ENCODE measurements at places on chromosomes 6 and 20. TPM values are rescaled to one million over a fixed set of nuclear protein-coding genes. Genes with fewer than 3 reads are reported as not detected.

TPBG gene
- 34.7 TPM for total RNA-seq

DNA sequence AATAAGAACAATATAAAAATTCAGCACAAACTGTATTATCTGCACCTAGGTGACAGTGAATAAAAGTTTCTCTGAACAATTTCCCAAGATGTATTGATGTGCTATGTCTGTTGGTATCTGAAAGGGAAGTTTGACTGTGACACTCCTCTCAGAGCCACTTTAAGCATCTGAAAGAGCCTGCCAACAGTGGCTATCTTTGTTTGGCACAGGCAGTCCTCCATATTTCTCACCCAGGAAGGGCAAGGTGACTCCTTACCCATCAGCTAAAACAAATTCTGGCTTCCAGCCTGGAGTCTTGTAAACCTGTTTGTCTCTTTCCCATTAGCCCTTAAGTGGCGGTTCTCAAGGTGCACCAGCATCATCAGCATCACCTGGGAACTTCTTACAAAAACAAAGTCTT, 122.4 kb upstream of the VGLL2 start:
- no peaks in the 10 kb centered on the region for H3K4me1 ChIP-seq
- no peaks in the 10 kb centered on the region for H3K27me3 ChIP-seq
- H3K4me3 ChIP-seq, result no peak overlapping the region
- DNase-seq, result no peak

DNA sequence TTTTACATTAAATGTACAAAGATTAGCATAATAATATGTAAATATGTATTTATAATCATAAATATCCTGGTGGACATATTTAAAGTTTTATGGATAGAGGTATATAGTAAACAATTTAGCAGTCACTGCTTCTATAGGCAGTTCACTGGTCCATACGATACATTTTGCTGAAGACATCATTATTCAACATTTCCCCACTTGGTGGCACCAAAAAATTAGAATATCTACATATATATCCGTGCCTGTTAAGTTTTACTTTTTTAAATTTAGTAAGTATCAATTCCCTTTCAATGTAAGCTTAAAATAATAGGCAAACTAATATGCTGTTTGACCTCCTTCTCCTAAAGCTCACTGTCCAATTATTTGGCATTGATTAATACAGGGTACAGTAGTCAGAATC, 64.2 kb downstream of the LMBRD1 start:
- no peak overlapping the region for H3K4me3 ChIP-seq
- DNase-seq, result no peak
- no peaks in the 10 kb centered on the region for H3K36me3 ChIP-seq
- H3K27ac ChIP-seq, result no peak overlapping the region
- no peaks in the 10 kb centered on the region for H3K27me3 ChIP-seq

FHL5 gene
- 4.6 TPM for total RNA-seq

GRCh38 chr6:167113047-167113754, 9.7 kb upstream of the CCR6 start:
- peaks cover 4% of the 10 kb centered on the region for H3K4me1 ChIP-seq
- no peak overlapping the region for H3K4me3 ChIP-seq
- DNase-seq, result no peak
- no peak overlapping the region for H3K27ac ChIP-seq
- H3K27me3 ChIP-seq, result no peaks in the 10 kb centered on the region

DNA sequence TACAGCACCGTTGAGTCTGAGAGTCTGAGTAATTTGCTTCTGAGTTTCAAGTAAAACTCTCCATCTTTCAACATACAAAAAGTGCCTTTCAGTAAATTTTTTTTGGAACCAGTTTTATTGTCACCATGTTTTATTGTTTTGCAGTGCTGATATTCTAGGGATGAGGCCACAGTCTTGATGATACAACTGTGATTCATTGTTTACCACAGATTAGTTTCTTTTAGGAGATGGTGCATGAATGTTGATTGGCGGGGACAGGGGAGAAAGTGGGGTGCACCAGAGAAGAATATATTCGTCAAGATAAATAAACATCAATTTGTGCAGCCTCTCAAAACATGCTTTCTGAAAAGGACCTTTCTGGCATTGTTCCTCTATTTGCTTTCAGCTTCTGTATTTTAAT, 109.0 kb downstream of the MCHR2 start:
- H3K4me1 ChIP-seq, result no peaks in the 10 kb centered on the region
- H3K4me3 ChIP-seq, result no peak overlapping the region
- H3K36me3 ChIP-seq, result no peaks in the 10 kb centered on the region
- DNase-seq, result no peak

DNA sequence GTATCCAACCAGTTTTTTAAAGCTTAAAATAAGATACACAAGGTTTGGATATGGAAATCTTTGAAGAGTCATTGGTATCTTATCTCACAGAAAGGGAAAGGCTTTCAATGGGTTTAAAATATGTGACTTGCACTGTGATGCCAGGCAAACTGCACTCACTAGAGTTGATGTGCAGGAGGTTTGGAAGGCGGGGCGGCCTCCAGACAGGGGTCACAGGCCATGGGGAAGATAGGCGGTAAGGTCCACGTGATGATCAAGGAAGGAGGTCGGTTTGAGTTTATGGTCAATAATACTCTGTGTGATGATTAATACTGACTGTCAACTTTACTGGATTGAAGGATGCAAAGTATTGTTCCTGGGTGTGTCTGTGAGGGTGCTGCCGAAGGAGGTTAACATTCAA, 9.5 kb upstream of the RAMACL start:
- no peaks in the 10 kb centered on the region for H3K4me1 ChIP-seq
- H3K27ac ChIP-seq, result no peak overlapping the region
- H3K27me3 ChIP-seq, result no peaks in the 10 kb centered on the region
- H3K36me3 ChIP-seq, result no peaks in the 10 kb centered on the region
- no peak for DNase-seq

FILIP1 gene
- 1.1 TPM for total RNA-seq

DNA sequence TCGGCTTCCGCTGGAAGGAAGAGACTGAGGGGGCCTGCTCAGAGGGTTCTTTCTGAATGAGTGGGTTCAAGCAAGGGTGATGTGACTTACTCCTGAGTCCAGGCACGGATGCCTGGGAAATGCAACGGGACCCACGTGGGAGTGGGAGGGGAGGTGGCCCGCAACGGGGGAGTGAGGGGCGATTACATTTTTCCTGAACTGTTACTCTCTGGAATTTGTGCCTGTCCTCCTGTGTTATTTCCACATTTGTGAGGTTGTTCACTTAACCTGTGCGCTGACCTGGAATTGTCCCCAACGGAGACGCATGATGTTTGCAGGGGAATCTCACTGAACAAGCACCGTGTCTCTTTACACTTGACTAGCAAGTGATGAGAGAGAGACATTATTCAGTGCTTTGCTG, 209.4 kb downstream of the CDH4 start:
- DNase-seq, result no peak
- no peaks in the 10 kb centered on the region for H3K27me3 ChIP-seq
- no peaks in the 10 kb centered on the region for H3K36me3 ChIP-seq
- H3K4me3 ChIP-seq, result no peak overlapping the region
- H3K27ac ChIP-seq, result no peak overlapping the region

NRSN2 gene
- total RNA-seq, result 43.2 TPM

MMS22L gene
- total RNA-seq, result 7.8 TPM

SLC25A27 gene
- total RNA-seq, result 21.0 TPM

GRCh38 chr20:32205843-32206759, 1.4 kb downstream of the PLAGL2 start:
- H3K27me3 ChIP-seq, result no peaks in the 10 kb centered on the region
- H3K27ac ChIP-seq, result peak overlapping the region; percentile 4
- no peak for DNase-seq
- H3K36me3 ChIP-seq, result no peaks in the 10 kb centered on the region
- peak overlapping the region; percentile 91 for H3K4me3 ChIP-seq

GRCh38 chr6:149445573-149445972, 39.2 kb downstream of the ZC3H12D start:
- DNase-seq, result no peak
- H3K27me3 ChIP-seq, result no peaks in the 10 kb centered on the region
- H3K36me3 ChIP-seq, result no peaks in the 10 kb centered on the region
- peaks cover 6% of the 10 kb centered on the region for H3K4me1 ChIP-seq

HMGCLL1 gene
- 0.67 TPM for total RNA-seq

DNA sequence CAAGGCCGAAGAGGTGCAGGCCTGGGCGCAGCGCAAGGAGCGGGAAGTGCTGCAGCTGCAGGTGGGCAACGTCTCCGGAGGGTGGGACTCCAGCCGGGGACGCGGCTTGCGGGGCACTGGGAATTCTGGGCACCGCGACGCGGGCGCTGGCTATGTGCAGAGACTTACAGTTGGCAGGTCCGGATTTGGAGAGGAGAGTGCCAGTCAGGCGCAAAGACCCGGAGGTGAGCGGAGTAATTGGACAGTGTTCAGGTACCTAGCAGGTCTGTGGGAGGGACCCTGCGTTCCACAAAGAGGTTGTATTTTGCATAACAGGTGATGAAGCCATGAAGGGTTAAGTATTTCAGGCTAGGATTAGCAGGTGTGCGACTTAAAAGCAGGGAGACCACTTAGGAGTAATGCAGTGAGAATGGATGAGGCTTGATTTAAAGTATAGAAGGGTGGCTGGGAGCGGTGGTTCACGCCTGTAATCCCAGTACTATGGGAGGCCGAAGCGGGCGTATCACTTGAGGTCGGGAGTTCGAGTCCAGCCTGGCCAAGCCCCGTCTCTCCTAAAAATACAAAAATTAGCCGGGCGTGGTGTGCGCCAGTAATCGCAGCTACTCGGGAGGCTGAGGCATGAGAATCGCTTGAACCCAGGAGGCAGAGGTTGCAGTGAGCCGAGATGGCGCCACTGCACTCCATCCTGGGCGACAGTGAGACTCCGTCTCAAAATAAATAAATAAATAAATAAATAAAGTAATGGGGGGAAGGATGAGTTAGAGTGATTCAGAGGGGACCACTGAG, 1.0 kb downstream of the MRPS26 start:
- no peak for DNase-seq
- H3K4me1 ChIP-seq, result peaks cover 14% of the 10 kb centered on the region
- H3K36me3 ChIP-seq, result no peaks in the 10 kb centered on the region
- H3K27me3 ChIP-seq, result no peaks in the 10 kb centered on the region
- peak overlapping the region; percentile 79 for H3K4me3 ChIP-seq

DNA sequence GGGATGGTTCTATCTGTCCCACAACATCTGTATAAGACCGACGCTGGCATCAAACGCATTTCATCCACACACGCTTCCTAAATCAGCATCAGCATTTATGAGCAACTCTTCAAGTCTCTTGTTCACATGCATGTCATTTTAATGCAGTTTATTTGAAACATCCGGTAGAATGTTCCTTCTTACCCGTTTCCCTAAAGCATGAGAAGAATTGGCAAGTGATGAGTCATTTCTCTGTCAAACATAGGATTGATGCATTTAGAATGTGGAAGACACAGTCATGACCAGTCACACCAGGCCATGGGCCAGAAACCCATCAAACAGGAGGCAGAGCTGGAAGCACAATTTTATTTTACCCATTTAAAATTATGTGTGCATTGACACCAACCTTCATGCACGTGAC, 122.8 kb downstream of the UST start:
- H3K36me3 ChIP-seq, result no peaks in the 10 kb centered on the region
- H3K4me1 ChIP-seq, result no peaks in the 10 kb centered on the region
- no peak for DNase-seq
- no peaks in the 10 kb centered on the region for H3K27me3 ChIP-seq
- no peak overlapping the region for H3K27ac ChIP-seq

ABHD12 gene
- total RNA-seq, result 42.5 TPM

DNMT3B gene
- 1.2 TPM for total RNA-seq

DNA sequence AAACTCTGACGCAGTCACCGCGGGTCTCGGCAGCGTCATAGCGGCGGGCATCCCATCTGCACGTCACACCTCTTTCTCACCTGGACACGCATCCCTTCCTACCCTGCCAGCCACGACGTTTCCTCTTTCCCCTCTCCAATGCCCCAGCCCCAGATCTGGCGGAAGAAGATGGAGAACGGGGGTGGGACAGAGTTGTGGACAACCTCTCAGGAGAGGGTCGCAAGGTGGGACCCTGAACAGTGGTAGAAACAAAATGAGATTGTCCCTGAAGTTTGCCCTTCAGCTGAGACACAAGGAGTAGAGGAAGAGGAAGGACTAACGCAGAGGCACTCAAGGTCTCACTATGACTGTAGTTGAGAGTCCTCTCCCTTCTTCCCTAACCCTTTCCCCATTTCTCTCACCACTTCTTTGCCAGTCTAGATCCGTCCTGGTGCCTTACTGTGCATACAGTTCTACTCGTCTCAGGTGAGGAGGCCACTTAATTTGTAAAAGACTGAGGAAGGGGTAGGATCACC, 562 bp downstream of the TRIM39 start:
- peak overlapping the region; percentile 48 for H3K4me3 ChIP-seq
- H3K36me3 ChIP-seq, result no peaks in the 10 kb centered on the region
- no peaks in the 10 kb centered on the region for H3K27me3 ChIP-seq
- peaks cover 5% of the 10 kb centered on the region for H3K4me1 ChIP-seq
